ENCODE measurements at places on chromosomes 5 and 9. TPM values are rescaled to one million over a fixed set of nuclear protein-coding genes. Genes with fewer than 3 reads are reported as not detected.

POC5 gene
- total RNA-seq, result 16.6 TPM

OR1L8 gene
- not detected for total RNA-seq

C9 gene
- not detected for total RNA-seq

PTGES gene
- total RNA-seq, result not detected

SAPCD2 gene
- total RNA-seq, result 1.2 TPM

PLAC8L1 gene
- total RNA-seq, result 0.67 TPM

CAAP1 gene
- total RNA-seq, result 17.0 TPM

- no peak overlapping the region for H3K27ac ChIP-seq
- no peak overlapping the region for H3K4me3 ChIP-seq
These were observed 4.8 kb downstream of the FOXE1 start for GRCh38 chr9:97857606-97858392.

GRCh38 chr9:135983208-135984071 lies 22.3 kb upstream of the UBAC1 start:
- DNase-seq, result no peak
- H3K27ac ChIP-seq, result no peak overlapping the region
- H3K27me3 ChIP-seq, result no peaks in the 10 kb centered on the region
- no peak overlapping the region for H3K4me3 ChIP-seq

DNA sequence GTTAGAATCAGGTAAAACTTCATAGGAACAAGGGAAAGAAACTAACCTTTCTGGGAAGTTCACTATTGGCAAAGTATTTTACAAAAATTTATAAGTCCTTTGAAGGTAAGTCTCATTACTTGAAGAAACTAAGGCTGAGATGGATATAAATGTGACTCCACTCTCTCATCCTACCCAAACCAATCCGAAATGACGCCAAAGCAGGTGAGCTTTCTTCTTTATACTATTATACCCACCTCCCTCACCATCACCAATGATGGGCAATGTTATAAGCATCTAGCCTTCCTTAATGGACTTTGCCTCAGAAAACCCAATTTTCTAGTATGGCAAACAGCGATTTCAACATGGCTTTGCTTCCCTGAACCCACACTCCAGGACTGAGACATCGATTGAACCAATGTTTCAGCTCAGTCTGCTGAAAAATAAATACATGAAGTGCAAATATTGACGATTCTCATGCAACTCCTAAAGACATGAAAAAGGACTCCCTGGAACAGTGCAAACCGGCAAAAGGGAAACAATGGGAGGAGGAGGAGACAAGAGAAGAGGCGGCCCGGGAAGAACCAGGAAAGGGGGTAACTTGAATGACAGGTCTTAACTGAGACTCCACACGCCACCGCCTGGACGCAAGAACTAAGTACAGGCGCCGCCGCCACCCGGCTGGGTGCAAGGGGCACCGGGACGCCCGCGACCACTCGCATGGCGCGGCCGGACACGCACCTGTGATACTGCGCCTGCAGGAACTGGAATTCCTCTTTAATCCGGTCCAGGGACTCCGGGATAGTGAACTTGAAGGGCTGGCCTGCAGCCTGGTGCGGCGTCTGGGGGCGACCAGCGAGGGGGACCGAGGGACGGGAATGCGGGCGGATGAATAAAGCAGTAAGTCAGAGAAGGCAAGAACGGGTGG lies 2.5 kb downstream of the TLE1 start:
- H3K4me3 ChIP-seq, result no peak overlapping the region
- H3K4me1 ChIP-seq, result peaks cover 6% of the 10 kb centered on the region

DNA sequence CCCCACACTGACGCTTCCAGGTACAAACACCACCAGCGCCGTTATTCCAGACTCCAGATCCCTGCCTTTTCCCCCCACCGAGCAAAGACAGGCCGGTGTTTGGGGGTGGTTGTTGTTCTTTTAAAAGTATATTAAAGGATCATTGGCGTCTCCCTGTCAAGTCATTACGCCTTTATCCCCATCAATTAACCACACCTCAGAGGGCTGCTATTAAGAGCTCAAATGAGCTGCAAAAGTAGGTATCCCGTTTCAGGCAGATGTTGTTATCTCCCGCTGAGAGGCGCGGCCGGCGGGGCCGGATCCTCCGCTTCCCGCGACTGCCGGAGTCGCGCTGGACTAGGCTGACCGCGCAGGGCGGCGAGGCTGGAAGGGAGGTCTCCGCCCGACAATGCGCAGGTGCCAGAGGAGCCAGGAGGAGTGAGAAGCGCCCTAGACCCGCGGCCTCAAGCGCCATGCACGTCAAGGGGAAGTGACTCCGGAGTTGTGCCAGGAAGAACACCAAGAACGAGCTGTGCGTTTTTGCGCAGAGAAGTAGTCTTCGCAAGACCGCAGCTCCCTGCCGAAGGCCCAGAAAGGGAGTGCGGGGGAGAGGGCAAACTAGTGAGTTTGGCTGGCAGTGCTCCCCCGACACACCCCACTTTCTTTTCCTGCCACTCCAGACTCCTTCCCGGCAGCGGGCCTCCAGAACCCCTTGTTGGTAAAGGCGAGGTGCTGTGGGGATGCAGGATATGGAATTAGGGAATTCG lies 8.2 kb downstream of the NR2F1-AS1 start:
- H3K4me3 ChIP-seq, result no peak overlapping the region
- H3K27me3 ChIP-seq, result peaks cover 72% of the 10 kb centered on the region
- peaks cover 23% of the 10 kb centered on the region for H3K4me1 ChIP-seq
- H3K27ac ChIP-seq, result no peak overlapping the region
- DNase-seq, result no peak

- no peak for DNase-seq
- no peak overlapping the region for H3K27ac ChIP-seq
- H3K4me3 ChIP-seq, result no peak overlapping the region
- H3K27me3 ChIP-seq, result no peaks in the 10 kb centered on the region
- H3K36me3 ChIP-seq, result peaks cover 77% of the 10 kb centered on the region
These were observed 138.4 kb downstream of the DOCK8 start for GRCh38 chr9:353077-353476.

DNA sequence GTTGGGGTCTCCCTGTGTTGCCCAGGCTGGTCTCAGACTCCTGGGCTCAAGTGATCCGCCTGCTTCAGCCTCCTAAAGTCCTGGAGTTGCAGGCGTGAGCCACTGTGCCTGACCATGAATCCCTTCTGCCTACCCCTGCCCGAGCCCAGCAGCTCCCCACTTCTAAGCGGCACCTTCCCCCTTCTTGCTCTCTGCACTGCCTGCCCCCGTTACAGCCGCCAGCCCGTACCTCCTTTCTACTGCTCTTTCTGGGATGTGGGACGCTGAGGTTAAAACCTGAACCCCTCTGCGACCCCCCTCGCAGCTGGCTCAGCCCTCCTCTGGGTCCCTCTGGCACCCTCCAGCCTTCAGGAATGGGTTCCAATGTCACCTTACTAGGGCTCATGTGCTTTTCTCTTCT lies 249.6 kb downstream of the PBX3 start:
- no peaks in the 10 kb centered on the region for H3K36me3 ChIP-seq
- H3K27ac ChIP-seq, result no peak overlapping the region
- no peak for DNase-seq

DNA sequence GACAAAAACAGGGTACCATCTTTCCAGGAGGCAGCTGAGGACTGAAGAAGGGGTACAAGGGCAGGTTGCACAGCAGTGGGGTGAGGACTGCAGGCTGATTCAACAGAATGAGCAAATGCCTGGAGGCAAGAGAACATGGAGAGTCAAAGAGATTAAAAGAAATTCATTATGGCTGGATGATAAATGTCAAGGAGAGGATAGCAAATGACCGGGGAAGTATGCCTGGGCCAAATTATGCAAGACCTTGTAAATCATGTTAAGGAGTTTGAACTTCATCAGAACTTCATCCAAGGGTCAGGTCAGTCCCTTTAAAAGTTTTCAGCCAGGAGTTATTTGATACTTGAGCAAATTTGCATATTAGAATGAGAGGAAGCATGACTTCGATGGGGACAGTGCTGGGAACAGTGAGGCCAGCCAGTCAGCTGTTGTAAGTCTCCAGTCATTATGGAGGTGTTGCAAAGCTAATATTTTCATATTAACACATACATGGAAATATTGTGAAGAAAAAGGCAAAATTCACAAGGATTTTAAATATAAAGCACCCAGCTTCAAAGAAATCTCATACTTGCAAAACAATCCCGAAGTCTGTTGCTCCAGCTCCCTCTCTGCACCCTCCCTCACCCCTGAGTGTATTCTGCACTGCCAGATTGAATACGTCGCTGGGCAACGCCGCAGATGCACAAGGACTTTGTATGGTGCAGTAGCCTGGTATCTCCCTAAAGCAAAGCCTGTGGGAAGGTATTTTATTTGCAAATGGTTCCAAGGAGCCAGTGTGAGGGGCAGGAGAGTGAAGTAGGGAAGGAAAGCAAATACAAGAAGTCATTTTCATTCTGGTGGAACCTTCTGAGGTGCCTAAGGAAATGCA lies 509.8 kb upstream of the TLE4 start:
- no peaks in the 10 kb centered on the region for H3K27me3 ChIP-seq
- no peaks in the 10 kb centered on the region for H3K36me3 ChIP-seq
- no peaks in the 10 kb centered on the region for H3K4me1 ChIP-seq
- no peak for DNase-seq

DNA sequence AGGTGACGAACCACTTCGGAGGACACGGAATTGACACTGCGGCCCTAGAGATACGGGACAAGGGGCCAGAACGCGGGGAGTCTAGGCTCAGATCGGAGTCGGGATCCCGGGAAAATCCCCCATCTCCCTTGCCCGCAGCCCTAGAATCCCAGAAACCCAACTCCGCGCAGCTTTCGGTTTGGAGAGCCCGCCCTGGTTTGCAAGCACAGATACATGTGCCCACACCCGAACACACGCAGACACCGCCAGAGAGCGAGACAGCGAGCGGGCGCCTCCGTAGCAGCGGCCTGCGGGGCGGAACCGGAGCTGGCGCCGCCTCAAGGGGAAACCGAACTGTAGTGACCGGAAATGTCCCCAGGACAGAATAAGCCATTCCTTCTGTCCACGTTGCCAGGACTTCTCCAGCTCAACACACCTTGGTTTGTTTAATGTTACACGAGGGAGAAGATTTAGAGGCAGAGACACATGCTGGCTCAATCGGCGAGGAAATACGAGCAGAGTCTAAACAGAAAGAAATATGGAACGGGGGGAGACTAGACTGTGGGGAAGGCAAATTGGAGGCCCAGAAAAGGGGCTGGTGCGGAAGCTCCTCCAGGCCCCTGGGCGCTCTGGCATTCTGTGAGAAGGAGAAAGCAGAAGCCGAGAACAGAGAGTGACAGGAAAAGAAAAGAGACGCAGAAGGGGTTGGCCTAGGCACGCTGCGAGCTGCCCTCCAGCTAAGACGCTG lies 2.9 kb upstream of the PAX5 start:
- peak overlapping the region; percentile 82 for H3K4me3 ChIP-seq
- H3K36me3 ChIP-seq, result no peaks in the 10 kb centered on the region
- H3K4me1 ChIP-seq, result peaks cover 47% of the 10 kb centered on the region
- DNase-seq, result no peak

DNA sequence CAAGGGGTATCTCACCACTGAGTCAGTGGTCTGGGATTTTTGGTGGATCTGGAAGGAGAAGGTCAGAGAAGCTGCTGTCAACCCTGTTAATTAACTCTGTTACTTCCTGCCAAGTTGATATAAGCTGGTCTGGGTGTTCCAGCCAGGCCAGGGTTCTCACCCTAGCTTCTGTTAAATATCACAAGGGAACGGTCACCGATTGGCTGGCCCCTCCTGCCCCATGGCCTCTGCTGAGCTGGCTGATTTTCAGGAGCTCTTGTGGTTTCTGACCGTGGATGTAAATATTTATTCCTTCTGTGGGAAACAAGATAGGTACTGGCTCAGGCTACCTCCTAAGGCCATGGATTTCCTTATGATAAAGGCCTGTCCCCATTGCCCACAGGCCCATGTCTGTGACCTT lies 1.0 kb downstream of the ADAMTS13 start:
- no peak overlapping the region for H3K27ac ChIP-seq
- H3K4me1 ChIP-seq, result no peaks in the 10 kb centered on the region
- H3K4me3 ChIP-seq, result no peak overlapping the region
- DNase-seq, result no peak

GRCh38 chr5:15601853-15602252 lies 101.9 kb downstream of the FBXL7 start:
- H3K4me3 ChIP-seq, result no peak overlapping the region
- DNase-seq, result no peak
- no peaks in the 10 kb centered on the region for H3K36me3 ChIP-seq
- H3K27ac ChIP-seq, result no peak overlapping the region
- H3K27me3 ChIP-seq, result no peaks in the 10 kb centered on the region

- no peak for DNase-seq
- no peaks in the 10 kb centered on the region for H3K27me3 ChIP-seq
- no peaks in the 10 kb centered on the region for H3K4me1 ChIP-seq
- H3K36me3 ChIP-seq, result no peaks in the 10 kb centered on the region
These were observed 389.3 kb upstream of the DMAC1 start for GRCh38 chr9:8188723-8189407.

- no peak for DNase-seq
- H3K36me3 ChIP-seq, result no peaks in the 10 kb centered on the region
- H3K4me1 ChIP-seq, result no peaks in the 10 kb centered on the region
- peaks cover 9% of the 10 kb centered on the region for H3K27me3 ChIP-seq
- H3K27ac ChIP-seq, result no peak within 1 kb of the TSS
These were observed at the start of gene TAL2 for GRCh38 chr9:105662184-105663104. Gene TAL2, plus strand, starts transcription at chr9:105662457. Its CDS starts 40 bp downstream, at chr9:105662497.
